Stimulated activated CD8-positive, alpha-beta memory T cell treated with anti-CD3 and anti-CD28 coated beads, Interleukin-2, amount 100 ng/mL, for 1 hour (primary cell): ENCODE measurements at places on chromosomes 12 and 14.

- no peak for DNase-seq
Measured at GRCh38 chr14:67392123-67392522, 19.8 kb downstream of the PLEK2 start.

DNA sequence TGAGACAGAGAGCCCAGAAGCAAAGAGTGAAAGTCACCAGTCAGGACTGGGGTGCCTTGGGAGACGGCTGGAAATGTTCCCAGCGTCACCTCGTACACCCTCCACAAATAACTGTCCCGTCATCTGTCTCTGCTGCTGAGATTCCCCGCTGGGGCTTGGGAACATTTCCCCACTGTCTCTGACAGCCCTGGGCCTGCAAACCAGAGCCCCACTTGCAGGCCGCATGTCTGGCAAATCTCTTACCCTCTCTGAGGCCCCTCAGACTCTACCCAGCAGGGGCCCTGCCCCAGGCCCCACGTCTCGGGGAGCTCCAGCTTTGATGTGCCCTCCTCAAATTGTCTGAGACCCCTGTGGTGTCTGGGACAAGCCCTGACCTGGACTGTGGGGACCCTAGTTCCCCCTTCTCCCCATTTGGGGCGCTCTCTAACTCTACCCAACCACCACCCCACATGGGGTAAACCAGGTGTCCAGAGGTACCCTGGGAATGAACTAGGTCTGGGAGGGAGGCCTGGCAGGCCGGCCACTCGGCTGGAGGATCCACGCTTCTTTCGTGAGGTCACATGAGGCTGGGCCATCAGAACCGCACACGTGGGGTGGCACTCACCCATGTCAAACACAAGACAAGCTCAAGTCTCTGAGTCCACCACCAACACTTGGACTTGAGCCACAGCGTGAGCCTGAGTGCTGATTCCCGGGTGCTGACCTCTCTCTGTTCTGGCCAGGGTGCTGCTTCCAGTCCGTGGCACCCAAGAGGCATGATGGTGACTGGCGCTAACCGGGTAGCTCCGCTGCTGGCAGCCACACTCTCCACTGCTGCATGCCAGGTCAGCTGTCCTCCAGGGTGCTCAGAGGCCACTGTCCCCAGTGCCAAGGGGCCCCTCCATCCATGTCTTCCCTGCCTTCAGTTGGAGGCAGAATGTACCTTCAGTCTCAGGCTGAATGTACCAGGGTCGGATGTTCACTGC is 59.8 kb downstream of the DIO3 start:
- DNase-seq, result no peak

- no peak for DNase-seq
Measured at GRCh38 chr12:28578833-28579252, 388.6 kb downstream of the CCDC91 start.

GRCh38 chr12:69337311-69338090 is 10.7 kb upstream of the LYZ start:
- no peak for DNase-seq

- no peak for DNase-seq
Measured at GRCh38 chr14:71203306-71203705, 296.0 kb downstream of the PCNX1 start.

DNA sequence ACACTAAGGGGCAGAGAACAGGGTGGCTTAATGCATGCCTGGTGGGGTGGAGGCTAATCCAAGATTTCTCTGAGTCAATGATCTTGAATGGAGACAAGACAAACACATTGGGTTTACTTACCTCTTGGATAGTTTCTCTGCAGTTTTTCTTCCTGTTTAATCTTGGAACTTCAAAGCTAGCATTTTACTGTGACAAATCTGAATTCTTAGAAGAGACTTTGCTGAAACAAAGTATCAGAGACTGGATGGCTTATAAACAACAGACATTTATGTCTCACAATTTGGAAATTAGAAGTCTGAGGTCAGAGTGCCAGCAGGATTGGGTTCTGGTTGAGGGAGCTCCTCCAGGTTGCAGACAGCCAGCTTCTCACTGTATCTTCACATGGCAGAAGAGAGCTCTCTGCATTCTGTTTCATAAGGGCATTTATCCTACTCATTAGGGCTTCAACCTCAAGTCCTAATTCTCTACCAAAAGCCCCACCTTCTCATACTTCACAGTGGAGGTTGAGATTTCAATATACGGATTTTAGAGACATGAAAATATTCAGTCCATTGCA is 921.8 kb downstream of the VRK1 start:
- DNase-seq, result no peak
